ENCODE measurements at places on chromosomes 6 and 20.
A peak's percentile ranks its signal among the peaks of the same experiment; 100 is the strongest.

DNA sequence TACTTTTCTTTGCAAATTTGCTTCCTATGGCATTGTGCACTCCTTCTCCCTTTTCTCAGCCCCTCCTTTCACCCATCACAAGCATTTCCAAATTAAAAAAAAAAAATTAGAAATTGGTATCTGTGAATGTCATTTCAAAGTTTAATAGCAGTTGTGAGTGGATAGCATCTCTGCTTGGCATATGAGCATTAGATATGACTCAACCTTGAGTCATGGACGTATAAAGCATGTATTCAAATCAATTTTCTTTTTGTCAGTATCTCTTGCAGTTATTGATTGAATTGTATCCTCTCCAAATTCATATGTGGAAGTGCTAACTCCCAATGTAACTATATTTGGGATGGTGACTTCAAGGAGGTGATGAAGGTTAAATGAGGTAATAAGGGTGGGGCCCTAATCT, 60.1 kb upstream of the MAP3K7 start:
- no peak for DNase-seq

DNA sequence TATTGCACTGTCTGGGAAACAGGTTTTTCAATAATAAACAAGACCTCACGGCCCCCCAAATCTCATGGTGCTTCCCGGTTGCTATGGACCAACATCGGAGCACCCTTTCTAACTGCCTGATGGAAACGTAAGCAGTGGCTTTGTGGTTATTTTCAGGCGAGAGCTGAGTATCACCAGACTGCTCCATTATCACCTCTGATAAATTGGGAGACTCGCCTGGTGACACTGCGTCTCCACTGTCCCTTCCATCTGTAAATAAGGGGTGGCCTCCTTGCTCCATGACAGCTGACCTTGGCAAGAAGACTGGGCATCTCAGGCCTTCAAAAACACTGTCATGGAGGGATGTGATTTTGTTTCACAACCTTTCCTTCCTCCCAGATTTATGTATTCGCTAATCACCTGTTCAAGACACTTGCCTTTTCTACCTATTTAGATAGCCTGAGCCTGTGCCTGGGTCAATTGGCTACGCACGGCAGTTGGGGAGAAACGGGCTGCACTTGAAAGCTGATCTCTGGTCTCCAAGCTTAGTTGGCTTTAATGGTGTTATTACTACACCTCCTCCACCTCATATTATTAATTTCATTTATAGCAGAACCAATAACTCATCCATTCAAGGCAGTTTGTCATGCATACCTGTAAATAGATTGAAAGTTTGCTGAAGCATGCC, 17.7 kb upstream of the CDH4 start:
- DNase-seq: no peak

GRCh38 chr6:75199889-75200288, 6.0 kb downstream of the COL12A1 start:
- DNase-seq: no peak

GRCh38 chr6:149450679-149451375, 34.0 kb downstream of the ZC3H12D start:
- no peak for DNase-seq

- DNase-seq: no peak
These were observed 517.6 kb upstream of the SOX4 start for GRCh38 chr6:21075986-21076385.

- no peak for DNase-seq
These were observed 122.1 kb upstream of the MLN start for GRCh38 chr6:33925936-33926335.

DNA sequence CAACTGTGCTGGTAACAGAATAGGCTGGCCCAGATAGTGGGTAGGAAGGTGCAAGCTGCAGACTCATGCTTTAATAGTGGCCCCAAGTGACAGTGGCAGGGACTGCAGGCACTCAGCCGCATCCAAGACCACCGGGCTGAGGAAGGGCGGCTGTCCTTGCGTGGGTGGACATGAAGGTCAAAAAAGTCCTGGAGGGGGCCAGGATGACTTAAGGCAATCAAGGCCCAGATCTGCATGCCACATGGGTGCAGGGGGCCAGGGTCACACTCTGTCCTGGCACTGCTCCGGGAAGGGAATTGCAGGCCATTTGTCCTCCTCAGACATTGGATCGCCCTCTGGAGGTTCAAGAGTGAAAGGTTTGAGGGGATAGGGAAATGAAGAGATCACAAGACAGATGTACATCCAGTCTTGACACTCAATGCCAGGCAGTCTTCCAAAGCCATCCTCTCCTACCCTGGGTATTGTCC, 10.4 kb upstream of the VNN2 start:
- DNase-seq: no peak

- peak; percentile 2 for DNase-seq
These were observed 1.1 kb upstream of the PHF10 start for GRCh38 chr6:169725125-169726048.

GRCh38 chr6:106087548-106088325, 1.6 kb downstream of the PRDM1 start:
- DNase-seq: no peak

DNA sequence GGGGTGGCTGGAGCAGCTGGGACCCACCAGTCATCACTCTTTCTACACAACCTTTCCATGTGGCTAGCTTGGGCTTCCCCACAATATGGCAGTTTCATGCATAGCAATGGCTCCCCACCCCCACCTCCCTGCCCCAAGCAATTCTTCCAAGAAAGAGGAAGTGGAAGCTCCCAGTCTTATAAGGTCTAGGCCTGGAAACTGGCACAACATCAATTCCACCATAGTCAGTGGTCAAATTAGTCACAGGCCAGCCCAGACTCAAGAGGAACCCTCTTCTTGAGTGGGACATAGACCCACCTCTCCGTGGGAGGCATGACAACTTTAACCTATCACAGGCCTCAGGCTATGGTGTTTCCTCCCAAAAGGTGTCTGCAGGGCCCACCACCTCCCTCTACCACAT, 17.7 kb downstream of the TGM6 start:
- no peak for DNase-seq

DNA sequence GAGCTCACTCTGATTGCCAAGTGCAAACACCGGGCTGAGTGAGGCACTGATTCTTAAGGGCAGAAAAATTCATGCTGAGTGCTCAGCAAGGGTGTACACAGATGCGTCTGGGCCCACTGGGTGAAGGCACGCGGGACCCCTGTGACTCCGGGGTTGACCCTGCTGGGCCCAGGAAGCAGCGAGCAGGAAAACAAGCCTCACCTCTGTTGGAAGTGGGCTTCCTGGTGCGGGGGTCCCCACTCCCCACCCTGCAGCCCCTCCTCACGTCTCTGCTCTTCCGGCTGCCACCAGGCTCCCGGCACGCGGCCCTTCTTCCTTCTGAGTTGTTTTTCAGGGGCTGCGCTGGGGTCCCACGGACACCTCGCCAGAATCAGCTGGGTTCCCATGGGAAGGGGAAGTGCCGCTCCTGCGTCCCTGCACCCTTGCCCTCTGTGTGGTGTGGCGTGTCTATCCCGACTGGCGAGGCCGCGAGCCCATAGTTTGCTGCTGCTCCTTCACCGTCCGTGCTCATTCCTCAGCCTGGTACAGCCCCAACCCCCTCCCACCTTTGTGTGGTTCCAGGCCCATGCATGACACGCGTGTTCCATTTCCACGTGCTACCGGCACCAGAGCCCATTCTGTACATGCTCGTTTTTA, 80.6 kb upstream of the BHLHE23 start:
- no peak for DNase-seq

DNA sequence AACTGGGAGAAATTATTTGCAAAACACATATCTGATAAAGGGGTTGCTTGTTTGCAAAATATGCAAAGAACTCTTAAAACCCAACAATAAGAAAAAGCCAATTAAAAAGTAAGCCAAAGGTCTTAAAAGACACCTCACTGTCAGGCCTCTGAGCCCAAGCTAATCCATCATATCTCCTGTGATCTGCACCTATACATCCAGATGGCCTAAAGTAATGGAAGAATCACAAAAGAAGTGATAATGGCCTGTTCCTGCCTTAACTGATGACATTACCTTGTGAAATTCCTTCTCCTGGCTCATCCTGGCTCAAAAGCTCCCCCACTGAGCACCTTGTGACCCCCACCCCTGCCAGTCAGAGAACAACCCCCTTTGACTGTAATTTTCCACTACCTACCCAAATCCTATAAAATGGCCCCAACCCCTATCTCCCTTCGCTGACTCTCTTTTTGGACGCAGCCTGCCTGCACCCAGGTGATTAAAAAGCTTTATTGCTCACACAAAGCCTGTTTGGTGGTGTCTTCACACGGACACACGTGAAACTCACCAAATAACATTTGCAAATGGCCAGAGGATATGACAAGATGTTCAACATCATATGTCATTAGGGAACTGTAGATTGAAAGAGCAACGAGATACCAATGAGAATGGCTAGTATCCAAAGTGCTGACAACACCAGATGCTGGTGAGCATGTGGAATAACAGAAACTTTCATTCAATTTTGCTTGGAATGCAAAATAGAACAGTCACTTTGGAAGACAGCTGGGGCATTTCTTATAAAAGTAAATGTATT, 565.0 kb upstream of the ADGRB3 start:
- no peak for DNase-seq

DNA sequence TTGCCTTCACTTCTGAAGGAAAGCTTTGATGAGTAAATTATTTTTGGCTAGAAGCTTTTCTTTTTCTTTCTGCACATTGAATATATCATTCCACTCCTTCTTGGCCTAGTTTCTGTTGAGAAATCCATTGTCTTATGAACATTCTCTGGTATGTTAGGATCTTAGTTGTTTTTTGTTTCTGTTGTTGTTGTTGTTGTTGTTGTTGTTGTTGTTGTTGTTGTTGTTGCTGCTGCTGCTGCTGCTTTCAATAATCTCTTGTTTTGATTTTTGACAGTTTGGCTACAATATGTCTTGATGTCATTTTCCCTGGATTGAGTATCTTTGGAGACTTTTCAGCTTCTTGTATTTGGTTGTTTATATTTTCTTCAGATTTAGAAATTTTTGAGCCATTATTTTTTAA, 836.5 kb upstream of the MAN1A1 start:
- DNase-seq: no peak

GRCh38 chr6:28506807-28507475, 8.7 kb downstream of the GPX6 start:
- DNase-seq: no peak

- DNase-seq: no peak
These were observed 79.7 kb downstream of the RNF217 start for GRCh38 chr6:125041740-125042459.

GRCh38 chr6:21931641-21932335, 338.2 kb downstream of the SOX4 start:
- no peak for DNase-seq

DNA sequence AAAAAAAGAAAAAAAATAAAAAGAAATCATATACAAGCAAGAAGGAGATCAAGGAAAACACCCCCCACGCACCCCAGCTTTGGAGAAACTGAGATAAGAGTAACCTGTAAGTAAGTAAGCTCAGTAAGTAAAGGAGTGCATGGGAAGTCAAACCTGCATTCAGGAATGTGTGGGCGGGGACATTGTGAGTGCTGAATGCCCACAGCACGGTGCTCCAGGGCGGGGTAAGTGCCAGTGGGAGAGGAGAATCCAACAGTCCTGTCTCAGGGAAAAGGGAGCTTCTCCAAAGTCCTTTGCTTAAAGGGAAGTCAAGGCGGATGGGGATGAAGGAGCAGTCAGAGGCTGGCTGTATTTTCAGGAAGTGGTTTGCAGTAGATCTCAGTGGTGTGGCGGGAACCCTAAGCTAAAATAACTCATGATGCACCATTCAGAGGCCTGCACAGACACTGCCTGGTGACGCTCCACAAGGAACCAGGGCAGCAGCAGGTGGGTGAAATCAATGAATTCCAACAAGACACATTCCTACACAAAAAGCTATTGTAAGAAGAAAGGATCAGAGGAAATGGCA, 368.0 kb downstream of the QKI start:
- no peak for DNase-seq

- no peak for DNase-seq
These were observed 124.0 kb upstream of the B3GAT2 start for GRCh38 chr6:71080826-71081225.

- DNase-seq: no peak
These were observed 108.2 kb downstream of the NOL4L start for GRCh38 chr20:32476684-32477593.

GRCh38 chr6:108165714-108166663, at the start of gene NR2E1:
TSS of gene NR2E1 (plus strand) at chr6:108166022. CDS start at chr6:108166766, 744 bp downstream.
- no peak for DNase-seq

GRCh38 chr6:88869263-88870020, 94.0 kb downstream of the RNGTT start:
- DNase-seq: no peak

- no peak for DNase-seq
These were observed 1211.1 kb upstream of the GJE1 start for GRCh38 chr6:140921366-140922226.

- no peak for DNase-seq
These were observed 163.0 kb upstream of the KCNG1 start for GRCh38 chr20:51185861-51186260.

DNA sequence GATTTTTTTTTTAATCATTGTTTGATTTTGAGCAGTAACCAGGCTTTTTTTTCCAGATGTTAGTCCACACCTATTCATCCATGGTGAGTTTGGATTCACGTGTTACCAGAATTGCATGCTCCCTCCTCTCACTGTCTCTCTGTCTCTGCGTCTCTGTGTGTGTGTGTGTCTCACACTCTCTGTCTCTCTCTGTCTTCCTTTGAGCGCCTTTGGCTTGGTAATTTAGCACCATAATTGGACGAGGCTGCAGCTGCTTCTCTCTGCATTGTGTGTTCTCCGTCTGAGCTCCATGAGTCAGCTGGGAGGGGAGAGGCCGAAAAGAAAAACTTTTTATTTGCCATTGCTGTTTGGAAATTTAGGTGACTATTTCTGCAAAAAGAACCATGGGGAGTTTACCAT, 3.4 kb downstream of the TFAP2B start:
- no peak for DNase-seq

DNA sequence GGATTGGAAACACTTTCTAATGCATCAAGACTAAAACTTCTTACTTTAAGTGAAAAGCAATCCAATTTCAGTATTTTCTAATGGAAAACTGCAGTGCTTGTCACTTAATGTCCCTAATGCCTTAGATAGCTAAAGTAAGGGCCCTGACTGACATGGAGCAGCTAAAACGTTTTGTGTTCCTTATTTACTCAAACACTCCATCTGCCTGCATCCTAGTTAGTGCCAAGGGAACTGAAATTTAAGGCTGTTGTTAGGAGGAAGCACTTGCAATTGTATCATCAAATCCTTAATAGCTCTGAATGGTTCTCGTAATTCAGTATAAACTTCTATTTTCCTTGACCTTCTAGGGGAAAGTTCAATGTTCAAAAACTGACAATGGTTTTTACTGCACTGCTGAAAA, 127.4 kb downstream of the GJA10 start:
- no peak for DNase-seq

GRCh38 chr20:5592165-5592564, 158.0 kb upstream of the SHLD1 start:
- no peak for DNase-seq

DNA sequence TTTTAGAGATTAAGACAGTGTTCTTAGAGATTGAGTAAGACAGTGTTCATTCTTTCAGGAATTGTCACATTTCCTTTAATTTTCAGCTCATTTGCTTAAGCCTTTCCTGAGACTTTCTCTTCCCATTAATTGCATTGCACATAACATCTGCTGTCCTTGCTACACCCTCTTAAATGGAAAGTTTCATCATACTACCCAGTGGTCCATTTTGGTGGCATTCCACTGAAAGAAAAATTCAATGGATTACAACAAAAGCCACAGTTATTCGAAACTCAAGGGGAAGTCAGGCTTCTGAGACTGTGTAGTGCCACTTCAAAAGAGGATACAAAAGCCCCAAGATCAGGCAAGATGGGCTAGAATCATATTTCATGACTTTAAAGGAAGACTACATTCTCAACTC, 64.0 kb downstream of the RSPO3 start:
- no peak for DNase-seq

GRCh38 chr6:27275025-27275956, 27.8 kb downstream of the PRSS16 start:
- no peak for DNase-seq

GRCh38 chr20:24418731-24419130, 50.7 kb upstream of the SYNDIG1 start:
- no peak for DNase-seq

Measured in CD4-positive, alpha-beta T cell treated with Interleukin-6 at 100 ng/mL for 8 hours (primary cell).